ENCODE measurements at places on chromosomes 5 and 9.

DNA sequence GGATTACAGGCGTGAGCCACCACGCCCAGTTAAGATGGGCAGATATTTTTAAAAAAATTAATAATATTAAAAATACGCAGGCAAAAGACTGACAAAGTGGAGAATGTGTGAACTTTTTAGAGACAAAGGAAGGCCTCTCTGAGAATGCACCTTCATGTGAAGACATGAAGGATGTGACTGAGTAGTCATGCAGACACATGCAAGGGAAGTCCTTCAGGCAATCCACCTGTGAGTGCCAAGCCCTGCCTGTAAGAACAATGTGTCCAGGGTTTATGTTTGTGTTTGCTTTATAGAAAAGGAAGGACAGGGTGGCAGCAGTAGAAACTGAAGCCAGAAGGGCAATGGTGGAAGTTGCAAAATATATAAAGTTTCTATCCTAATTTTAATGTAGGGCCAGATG is 169.2 kb downstream of the EDIL3 start:
- DNase-seq: no peak

- no peak for DNase-seq
Observed at GRCh38 chr5:158487664-158488063, 612.1 kb downstream of the EBF1 start.

- no peak for DNase-seq
Observed at GRCh38 chr9:17928768-17929167, 349.9 kb downstream of the SH3GL2 start.

- DNase-seq: no peak
Observed at GRCh38 chr5:34521628-34522290, 134.4 kb upstream of the RAI14 start.

DNA sequence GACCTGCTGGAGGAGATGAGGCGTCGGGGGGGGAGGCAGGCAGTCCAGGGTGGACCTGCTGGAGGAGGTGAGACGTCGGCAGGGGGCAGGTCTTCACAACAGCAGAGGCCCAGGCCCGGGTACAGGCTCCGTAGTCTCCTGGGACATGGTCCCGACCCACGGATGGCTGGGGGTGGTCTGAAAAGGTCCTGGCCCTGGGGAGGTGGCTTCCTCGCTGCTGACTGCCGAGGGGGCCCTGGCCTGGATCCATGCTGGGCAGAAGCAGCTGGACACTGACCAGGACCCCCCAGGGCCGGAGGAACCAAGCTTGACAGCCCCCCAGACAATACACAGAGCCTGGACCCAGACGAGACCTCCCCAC is 8.5 kb downstream of the EGFL7 start:
- no peak for DNase-seq

DNA sequence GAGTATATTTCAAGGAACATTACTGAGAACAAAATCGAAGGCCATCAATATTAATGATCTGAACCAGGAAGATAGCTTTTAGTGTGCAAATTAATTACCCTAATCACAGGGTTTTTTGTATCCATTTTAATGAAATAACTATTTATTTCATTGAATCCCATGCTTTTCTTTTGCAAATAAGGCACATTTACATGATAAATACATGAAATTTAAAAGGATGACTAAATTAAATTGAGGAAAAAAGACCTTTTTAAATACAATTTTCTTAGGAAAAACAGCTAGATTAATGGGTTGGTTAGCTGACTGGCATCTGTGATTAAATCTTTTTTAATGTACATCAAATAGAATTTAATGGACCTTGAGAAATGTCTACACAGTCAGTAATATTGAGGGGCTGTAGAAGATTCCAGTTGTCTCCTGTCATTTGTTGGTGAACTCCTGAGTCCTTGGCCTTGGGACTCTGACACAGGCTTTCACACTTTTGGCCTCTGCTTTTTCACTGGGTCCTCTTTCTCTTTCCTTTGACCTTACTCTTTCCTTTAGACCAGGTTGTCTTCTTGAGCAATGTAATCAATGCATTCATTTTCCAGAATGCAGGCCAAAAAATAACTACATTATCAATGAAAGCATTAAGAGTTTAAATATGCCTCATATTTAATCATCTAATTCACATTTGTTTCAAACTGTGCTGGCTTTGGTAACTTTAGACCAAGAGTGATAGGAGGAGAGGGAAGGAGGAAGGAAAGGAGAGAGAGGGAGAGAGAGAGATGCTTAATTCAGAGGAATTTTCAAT is 511.5 kb downstream of the ZNF608 start:
- no peak for DNase-seq

DNA sequence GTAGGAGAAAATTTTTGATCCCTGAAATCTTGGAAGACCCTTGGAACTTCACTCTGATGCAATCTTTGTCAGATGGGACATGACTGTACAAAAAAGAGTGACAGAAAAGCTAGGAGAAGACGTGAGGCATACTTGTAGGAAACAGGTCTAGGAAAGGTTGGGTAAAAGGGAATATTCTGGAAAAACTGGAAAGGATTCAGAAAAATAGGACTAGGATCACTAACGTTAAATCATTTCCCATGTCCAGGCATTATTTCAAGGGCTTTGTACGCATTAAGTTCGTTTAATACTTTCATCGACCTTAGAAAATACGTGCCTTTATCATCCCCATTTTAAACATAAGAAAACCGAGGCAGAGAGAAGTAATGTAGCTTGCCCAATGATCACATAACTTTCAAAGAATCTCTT is 2.9 kb downstream of the ALDH1A1 start:
- DNase-seq: no peak

DNA sequence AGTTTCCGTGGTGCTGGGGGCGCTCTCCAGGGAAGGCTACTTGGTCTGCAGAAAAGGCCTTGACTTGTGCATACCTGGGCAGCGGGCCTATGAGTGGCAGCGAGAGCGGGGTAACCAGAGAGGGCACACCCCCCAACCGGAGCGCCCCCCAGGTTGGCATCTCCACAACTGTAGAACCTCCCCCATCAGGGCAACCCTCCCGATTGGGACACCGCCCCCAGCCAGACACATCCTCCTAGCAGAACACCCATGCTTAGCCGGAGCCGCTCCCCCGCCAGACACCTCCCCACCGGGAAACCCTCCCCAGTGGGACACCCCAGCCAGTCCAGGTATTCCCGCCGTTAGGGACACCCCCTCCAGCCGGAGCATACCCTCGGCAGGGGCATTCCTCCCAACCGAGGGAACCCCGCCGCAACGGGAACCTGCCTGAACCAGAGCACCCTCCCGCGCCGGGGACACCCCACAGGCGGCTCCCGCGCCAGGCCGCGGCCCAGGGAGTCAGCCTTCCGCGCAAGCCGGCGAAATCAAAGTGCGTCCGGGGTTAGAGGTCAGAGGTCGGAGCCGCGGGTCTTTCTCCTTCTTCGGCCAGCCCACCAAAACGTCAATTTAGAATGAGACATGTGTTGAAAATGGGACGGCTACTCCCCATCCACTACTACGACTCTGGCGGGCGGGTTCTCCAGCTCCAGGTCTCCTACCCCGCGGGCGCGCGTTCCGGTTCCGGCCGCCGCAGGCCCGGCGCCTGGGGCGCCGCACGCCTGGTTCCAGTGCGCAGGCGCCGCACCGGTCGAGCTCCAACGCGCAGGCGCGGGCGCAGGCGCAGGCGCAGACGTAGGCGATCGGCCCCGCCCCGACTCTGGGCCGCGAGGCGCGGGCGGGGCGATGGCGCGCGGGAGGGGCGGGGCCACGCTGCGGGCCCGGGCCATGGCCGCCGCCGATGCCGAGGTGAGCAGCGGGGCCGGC is at the start of gene EHMT1:
TSS of gene EHMT1 (plus strand) at position 901 of the 963 bp plus-strand sequence. CDS start at position 925, 24 bp downstream.
- peak; percentile 96 for DNase-seq

- no peak for DNase-seq
Observed at GRCh38 chr9:105194234-105194633, 50.2 kb upstream of the SLC44A1 start.

- DNase-seq: no peak
Observed at GRCh38 chr5:166353580-166353979, 1937.9 kb upstream of the WWC1 start.

DNA sequence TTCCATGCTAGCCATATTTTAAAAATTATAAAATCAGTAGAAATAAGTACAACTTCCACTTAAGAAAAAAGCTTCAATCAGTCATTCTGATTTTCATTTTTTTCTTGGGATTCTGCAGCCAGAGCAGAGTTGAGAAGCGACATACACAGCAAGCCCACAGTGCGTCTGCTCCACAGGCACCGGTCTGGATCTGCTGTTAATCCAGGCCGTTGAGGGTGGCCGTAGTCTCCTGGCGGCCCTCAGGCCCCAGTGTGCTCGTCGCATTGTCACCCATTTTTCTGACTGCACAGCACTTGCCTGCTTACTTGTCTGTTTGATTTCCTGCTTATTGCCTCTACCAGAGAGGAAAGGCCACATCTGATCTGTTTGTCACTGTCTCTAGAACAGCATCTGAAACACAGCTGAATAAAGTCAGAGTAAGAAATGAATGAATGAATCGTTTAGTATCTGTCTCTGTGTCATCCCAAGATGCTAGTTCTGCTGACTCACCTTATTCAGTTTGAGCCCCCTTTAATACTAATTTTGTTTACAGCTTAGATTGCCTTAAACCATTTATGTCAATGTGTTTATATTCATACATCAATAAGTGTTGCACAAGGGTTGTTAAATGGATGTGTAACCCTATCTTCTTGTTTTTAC is 11.6 kb upstream of the ASPN start:
- DNase-seq: no peak

- DNase-seq: no peak
Observed at GRCh38 chr9:135088348-135088978, 995 bp downstream of the OLFM1 start.

DNA sequence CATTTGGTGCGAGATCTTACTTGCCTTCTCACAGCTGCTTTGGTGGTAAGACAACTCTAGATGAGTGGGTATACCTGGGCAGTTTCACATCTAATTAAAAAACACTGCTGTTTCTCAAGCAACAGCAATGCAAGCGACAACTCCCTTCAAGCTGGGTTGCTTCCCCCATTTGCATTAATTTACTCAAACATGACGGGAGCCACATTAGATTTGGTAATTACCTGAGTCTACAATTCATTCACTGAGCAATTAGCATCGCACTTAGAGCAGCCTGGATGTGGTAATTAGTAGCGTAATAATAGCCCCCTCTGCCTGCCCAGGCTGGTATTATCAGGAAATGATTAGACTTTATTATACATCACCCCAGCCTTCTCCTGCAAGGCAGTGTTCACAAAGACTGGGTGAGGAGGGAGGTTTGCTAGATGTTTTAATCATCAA is 73.4 kb downstream of the FBXO38 start:
- DNase-seq: peak; percentile 81

GRCh38 chr9:89611425-89611824 is 6.6 kb downstream of the GADD45G start:
- no peak for DNase-seq

DNA sequence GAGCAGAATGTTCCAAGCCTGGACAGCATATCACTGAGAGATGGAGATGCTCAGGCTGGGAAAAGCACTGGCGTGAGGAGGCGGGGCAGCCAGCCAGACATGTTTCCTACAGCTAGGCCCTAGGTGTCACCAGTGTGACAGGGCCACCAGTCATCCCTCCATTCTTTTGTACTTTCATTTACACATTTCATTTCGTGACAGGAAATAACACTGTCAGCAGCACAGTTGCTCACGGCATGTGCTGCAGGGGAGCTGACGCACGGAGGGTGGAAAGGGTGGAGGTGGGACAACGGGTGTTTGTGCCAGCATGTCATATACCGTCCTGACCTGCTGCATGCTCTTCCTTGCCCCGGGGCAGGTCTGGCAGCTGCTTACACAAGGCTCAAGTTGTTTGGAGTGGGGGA is 14.8 kb upstream of the CEMIP2 start:
- no peak for DNase-seq

DNA sequence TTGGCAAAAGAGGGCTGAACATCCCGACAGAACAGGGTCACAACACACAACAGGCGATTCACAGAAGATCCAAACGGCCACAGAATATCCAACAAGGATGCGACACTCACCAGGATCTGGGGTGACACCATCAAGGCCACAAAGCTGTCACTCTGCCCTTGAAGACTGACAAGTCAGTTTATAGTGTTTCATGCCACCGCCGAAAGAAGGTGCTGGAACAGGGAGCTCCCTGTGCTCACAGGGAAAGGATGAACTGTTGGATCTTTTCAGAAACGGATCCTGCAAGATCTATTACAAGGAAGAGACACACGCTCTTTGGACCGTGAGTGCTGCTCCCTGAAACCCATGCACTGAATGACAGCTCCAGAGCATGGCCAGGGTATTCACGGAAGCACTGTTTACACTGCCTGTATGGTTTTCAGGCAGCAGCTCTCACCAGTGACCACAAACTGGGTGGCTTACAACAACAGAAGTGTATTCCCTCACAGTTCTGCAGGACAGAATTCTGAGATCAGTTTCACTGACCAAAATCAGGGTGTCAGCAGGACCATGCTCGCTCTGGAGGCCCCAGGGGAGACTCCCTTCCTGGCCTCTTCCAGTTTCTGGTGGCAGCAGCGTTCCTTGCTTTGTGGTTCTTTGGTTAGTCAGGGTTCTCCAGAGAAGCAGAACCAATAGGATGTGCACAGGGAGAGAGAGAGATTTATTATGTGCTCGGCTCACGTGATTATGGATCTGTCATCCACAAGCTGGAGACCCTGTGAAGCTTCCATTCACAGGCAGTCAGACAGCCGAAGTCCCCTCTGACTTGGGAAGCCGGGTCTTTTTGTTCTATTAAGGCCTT is 52.8 kb downstream of the SEMA4D start:
- no peak for DNase-seq

- DNase-seq: no peak
Observed at GRCh38 chr5:14842117-14842516, 29.5 kb downstream of the ANKH start.

GRCh38 chr5:97070234-97070633 is 72.2 kb downstream of the LIX1 start:
- no peak for DNase-seq

DNA sequence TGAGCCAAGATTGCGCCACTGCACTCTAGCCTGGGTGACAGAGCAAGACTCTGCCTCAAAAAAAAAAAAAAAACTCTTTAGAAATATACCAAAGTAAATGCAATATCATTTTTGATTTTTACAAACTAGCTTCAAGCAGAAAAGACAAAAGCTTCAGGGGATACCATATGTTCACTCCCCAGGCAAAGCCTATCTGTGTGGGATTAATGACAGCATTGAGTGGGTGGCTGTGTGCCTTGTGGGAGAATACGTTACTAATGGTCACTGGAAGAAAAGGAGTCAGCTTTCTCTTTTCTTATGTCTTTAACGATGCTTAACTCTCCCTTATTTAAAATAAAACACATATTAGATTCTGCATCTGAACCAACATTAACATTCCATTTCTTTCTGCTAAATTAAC is 1.9 kb downstream of the PCA3 start:
- no peak for DNase-seq

GRCh38 chr5:61279725-61280124 is 52.3 kb upstream of the ZSWIM6 start:
- no peak for DNase-seq

All from Karpas-422 (cell line).